ENCODE measurements at places on chromosomes 4 and X.

DNA sequence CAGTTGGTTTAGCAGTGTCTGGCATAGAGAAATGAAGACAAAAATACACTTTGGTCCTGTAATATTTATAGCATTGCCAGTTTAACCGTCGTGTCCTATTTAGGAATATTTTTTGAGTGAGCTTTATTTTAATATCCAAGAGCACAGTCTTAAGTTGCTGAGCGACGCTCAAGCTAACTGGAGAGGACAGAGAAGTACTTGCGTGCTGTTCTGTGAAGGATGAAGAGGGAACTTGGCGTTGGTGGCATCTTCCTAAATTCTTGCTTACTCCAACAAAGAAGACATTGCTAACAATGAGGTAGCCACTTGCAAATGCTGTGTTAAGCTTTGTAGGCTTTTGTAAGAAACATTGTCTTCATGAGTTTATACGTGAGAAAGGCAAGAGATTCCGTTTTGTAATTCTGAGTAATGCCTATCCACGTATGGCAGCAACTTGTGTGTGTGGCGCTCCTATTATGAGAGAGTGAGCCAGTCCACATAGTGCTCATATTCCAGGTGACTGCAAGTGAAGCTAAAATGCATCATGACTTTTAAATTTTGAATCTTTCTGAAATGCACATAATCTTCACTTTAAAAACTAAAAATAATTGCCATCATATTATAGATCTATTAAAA lies 50.6 kb downstream of the SYNPO2 start:
- no peak for DNase-seq

DNA sequence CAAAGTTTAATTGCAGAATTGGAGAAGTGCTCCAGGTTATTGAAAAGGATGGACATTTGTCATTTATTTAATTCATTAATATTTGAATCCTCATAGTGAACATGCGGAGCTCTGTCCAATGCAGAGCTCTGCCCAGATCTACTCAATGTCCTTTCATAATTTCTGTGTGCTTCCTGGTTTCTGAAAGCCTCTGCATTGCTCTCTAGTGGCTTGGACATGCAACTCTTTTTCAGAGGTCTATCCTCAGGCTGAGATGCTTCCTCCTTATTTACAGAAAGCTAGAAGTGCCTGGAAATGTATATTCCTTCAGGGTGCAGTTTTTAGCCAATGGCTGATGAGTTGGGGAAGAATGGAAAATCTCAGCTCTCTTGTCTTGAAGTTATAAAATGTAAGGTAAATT lies 786.1 kb upstream of the AADAT start:
- DNase-seq: no peak

DNA sequence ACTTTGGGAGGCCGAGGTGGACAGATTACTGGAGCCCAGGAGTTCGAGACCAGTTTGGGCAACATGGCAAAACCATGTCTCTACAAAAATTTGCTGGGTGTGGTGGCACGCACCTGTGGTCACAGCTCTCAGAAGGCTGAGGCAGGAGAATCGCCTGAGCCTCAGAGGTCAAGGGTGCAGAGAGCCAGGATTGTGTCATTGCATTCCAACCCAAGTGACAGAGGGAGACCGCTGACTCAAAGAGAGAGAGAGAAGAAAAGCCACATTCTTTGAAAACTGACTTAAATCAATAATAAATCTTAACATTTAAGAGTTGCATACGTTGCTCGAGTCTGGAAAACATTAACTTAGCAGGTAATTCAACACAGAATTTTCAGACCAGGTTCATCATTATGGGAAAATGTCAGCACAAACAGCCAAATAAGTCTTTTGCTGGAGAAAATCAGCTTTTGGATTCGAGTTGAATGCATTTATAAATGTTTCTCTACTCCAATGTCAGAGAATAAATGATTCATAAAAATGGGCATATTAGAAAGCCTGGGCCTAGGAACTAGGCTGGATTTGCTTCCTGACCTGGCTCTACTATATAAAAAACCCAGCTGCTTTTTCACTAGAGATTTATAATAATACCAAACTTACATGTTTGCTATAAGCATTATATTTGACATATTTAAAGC lies 68.3 kb upstream of the RBPJ start:
- DNase-seq: no peak

- no peak for DNase-seq
Observed at GRCh38 chr4:176927664-176928063, 134.9 kb upstream of the VEGFC start.

DNA sequence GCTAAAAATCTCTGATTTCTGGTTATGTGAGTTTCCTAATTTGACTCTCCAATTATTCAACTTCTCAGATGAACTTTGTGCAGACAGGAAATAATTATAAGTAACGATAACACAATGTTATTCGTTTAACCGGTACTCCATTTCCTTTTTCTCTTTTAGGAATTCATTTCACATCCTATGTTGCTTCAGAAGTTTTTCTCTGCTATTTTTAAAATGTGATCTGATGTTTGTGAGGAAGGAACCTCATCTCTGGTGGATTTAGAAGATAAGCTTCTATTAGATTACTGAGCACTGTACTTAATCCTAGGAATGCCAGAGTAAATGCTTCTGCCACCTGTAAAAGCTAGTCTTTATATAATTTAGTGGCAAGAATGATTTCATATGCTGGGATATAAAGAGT lies 116.0 kb upstream of the ETNPPL start:
- no peak for DNase-seq

GRCh38 chr4:98473046-98473445 lies 185.4 kb downstream of the TSPAN5 start:
- no peak for DNase-seq

- no peak for DNase-seq
Observed at GRCh38 chr4:77505275-77505957, 100.2 kb upstream of the CXCL13 start.

DNA sequence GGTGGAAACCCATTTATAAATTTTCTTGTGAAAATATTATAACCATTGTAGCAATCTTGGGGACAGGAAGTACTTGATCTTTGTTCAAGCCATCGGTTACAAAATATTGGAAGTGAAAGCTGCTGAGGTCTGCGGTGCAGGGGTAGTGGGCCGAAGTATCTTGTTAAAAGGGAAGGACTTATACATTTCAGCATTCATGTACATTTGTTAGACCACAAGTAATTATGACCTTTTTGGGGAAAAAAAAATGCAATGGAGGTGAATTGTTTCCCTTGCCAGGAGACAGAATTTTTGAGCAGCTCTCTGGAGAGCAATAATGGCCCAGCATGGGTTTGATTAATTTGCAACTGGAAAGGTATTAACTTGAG lies 121.3 kb downstream of the EGF start:
- DNase-seq: no peak

DNA sequence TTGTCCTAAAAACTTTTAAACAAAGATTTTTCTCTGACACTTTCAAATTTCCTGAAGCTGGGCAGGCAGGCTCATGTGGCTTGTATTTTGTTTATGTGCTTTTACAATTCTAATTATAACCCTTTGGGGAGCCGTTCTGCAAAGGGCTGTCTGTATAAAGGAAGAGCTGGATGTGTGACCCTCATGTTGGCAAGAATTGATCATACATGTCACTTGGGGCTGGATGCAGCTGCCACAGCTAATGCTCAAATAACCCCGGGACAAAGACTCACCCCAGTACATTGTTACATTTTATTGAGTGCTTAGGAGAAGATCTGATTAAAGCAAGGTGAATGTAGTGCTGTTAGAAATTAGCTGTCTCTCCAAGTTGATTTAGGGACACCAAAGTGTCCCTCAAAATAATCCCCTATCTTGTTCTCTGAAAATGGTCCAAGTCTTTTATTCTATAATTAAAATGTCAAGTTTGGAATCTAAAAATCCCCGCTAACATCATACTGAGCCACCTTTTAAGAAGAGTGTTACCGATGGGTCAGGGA lies 13.0 kb upstream of the DAPP1 start:
- no peak for DNase-seq

DNA sequence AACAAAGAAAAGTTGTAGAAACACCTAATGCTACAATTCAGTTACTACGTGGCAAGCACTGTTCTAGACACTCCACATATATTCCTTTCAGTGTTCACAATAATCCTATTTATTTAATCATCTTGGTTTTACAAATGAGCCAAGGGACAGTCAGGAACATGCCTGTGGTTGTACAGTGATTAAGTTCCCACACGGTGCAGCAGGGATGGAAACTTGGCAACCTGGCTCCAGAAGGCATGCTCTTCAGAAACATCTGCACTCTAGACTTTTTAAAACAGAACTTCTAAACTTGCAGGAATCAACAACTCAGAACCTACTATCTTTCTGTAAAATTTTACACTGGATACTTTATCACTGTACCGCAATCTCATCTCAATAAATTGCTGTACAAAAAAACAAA lies 32.1 kb downstream of the TAPT1 start:
- DNase-seq: no peak

DNA sequence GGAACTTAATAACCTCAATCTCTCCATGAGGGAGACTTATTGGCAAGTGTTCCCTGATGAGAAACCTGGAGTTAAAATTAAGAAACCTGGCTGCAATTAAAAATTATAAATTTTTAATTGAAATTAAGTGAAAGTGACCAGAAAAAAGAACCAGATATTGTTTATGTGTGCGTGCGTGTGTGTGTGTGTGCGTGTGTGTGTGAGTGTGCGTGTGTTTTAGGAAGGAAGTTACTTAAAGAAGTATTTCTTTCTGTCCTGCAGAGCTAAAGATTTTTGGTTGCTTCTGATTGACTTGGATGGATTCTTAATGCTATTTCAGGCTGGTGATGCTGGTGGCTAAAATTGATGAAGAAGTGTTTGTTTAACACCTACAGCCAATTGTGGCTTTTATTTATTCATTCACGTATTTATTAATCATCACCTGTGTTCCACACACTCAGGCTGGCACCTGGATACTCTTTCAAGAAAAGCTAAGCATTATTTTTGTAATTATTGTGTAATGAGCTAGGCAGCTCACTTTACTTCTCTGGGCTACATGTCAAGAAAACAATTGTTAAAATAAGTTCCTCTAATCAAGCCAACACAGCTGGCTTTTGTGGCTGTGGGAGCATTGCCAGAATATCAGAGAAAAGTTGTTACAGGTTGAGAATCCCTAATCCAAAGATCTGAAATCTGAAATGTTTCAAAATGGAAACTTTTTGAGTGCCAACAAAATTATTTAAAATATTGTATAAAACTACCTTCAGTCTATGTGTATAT lies 68.5 kb downstream of the CEP44 start:
- DNase-seq: no peak
